ENCODE measurements at places on chromosomes 13 and 19.

- no peak for DNase-seq
Observed at GRCh38 chr19:51422053-51422448, 4.6 kb upstream of the SIGLEC10 start.

DNA sequence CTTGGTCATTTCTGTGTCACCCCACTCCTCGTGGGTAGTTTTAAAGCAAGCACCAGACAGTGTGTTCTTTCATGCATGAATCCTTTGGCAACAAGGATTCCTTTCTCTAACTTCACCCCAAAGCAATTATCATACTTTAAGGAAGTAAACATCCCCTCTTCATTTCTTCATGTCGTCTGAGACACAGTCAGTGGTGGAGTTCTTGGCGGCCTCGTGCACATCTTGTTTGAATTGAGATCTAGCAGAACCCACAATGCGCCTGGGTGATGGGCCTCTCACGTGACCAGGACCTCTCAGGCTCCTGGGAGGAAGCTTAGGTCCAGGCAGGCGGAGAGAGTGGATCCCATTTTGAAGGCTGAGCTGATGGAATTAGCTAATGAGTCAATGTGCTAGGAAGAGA is 2.6 kb downstream of the ACSBG2 start:
- no peak for DNase-seq

DNA sequence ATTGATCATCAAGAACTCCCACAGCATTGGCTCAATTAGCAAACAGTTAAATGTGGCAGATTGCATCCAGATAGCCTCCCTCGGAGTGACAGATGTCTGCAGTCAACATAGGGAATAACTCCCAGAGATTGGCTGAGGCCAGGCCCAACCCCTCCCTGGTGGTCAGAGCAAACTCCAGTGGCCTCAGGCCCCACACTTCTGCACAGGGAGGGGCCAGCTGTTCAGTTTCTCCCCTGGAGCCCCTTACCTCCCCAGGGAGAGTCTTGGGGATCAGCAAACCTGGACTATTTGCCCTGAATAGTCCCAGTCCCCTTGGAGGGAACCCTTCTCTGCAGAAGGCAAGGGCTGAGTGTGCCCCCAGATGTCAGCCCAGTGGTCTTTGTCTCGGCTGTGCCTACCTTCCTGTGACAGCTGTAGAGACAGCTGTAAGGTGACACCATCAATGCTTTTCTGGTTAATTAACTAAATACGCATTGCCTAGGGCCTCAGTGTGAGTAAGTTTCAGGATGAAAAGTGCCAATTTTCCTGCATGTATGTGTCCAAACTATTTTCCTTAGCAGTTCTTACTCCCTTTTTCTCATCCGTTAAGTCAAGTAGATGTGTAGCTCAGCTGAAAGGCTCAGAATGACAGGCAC is 102.7 kb upstream of the UQCRFS1 start:
- peak; percentile 94 for DNase-seq

- no peak for DNase-seq
Observed at GRCh38 chr13:100458673-100459072, 129.9 kb downstream of the GGACT start.

GRCh38 chr19:42274065-42274682 is 5.1 kb downstream of the CIC start:
- no peak for DNase-seq

DNA sequence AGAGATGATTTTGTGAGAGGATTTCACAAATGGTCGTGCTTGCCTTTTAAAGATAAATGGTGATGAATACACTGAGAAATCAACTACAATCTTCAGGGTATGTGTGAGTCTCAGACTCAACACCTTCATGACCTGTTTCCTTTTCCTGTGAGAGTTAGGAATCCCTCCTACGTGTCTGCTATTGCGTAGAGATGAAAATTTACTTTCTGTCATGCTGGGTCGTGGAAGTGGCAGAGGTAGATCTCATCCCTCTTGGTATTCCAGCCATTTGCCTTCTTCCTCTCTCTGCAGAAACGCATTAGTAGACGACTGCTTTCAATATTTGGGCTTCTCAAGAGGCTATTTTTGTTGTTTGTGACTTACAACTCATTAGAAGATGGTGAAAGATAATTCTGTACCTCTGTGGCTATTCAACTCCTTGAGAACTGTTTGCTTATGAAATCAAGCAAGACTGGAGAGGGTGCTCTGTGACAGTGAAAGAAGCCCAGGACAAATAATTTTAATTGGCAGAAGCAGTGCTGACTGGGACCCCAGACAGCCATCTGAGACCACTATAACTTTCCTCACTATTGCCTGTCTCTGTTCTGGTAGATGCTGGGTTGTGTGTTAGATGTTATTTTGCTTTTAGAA is 233.1 kb downstream of the LACC1 start:
- DNase-seq: no peak

DNA sequence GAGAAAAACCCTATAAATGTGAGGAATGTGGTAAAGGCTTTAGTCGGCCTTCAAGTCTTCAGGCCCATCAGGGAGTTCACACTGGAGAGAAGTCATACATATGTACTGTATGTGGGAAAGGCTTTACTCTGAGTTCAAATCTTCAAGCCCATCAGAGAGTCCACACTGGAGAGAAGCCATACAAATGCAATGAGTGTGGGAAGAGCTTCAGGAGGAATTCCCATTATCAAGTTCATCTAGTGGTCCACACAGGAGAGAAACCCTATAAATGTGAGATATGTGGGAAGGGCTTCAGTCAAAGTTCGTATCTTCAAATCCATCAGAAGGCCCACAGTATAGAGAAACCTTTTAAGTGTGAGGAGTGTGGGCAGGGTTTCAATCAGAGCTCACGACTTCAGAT is 11.7 kb downstream of the ZNF226 start:
- DNase-seq: no peak
